ENCODE measurements at places on chromosomes 3 and 15. TPM values are rescaled to one million over a fixed set of nuclear protein-coding genes. Genes with fewer than 3 reads are reported as not detected.

The PRKCD gene
- 91.6 TPM for total RNA-seq

The CD80 gene
- not detected for total RNA-seq

The PRR20G gene
- total RNA-seq: not detected

The CHDH gene
- 1.4 TPM for total RNA-seq

The P2RY1 gene
- total RNA-seq: not detected

The PRRT3 gene
- 4.3 TPM for total RNA-seq

The TEX55 gene
- total RNA-seq: not detected

The PPP1R14D gene
- total RNA-seq: not detected

The TGM5 gene
- not detected for total RNA-seq

The SOX14 gene
- total RNA-seq: not detected

The CHRNA3 gene
- not detected for total RNA-seq

The HDAC11 gene
- 1.3 TPM for total RNA-seq
